Astrocyte of the spinal cord (primary cell): ENCODE measurements at places on chromosomes 1 and 21.
A peak's percentile ranks its signal among the peaks of the same experiment; 100 is the strongest.

- DNase-seq: peak; percentile 96
Measured at GRCh38 chr1:26771643-26772321, 16.0 kb upstream of the PIGV start.

DNA sequence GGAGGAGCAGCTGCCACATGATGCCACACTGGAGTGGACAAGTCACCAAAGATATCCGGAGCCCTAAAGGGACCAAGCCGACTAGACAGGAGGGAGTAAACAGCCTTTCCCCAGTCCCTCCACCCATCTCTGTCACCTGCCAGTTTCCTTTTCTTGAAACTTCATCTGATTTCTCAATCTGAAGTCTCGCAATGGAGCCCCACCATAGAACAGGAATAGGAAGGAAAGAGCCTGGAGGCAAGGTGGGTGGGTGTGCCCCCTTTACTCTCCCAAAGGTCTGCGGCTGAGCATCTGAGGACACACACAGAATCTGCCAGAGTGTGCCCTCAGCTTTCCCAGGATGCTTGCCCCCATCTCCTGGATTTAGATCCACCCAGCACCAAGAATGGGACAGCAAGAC is at the start of gene FCGR3B:
FCGR3B (minus strand) TSS at position 101 of the 400 bp plus-strand sequence; CDS start at position 19, 82 bp downstream.
- no peak for DNase-seq

GRCh38 chr1:76921590-76921989 is 54.3 kb downstream of the ST6GALNAC5 start:
- DNase-seq: no peak

- peak; percentile 69 for DNase-seq
Measured at GRCh38 chr1:202009326-202010179, 834 bp upstream of the ELF3 start.

- no peak for DNase-seq
Measured at GRCh38 chr1:111161843-111162487, 21.9 kb downstream of the CEPT1 start.

- DNase-seq: no peak
Measured at GRCh38 chr1:198845271-198845670, 206.4 kb downstream of the PTPRC start.

DNA sequence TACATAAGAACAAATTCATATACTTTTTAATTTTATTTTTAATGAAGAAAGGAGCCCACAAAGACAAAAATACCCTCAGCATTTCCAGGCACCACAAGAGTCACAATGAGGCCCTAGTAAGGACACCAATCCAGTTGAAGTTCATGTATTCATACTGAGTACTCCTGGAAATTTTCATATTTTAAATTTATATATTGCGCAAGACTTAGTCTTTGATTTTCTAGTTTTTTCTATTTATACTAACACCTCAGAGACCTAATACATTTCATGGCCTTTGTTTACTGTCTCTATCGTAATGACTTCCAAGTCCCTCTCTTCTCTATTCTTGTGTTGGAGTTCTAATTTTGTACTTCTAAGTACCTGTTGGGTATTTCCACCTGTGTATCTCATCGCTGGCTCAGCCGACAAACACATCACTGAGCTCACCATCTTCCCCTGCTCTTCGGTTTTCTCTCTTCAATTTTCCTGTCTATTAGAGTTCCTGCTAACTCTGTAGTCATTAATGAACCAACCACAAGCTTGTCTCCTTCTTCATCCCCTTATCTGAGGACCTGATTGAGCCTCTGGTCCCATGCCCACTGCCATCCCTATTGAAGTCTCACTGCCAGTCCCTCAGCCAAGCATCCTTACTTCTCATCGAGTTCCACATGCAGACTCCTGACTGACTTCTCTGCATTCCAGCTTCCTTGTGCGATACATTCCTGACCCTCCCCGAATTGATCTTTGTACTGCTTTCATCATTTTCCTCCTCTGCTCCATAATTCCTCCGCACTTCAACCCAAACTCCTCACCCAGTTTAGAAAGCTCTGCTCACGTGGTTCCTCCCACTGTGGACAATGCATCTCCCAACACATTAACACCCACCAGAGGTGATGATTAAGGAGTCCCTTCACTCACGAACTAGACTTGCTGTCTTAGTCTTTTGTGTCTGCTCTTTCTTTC is 17.3 kb upstream of the IRF2BP2 start:
- DNase-seq: no peak

- DNase-seq: no peak
Measured at GRCh38 chr1:10007169-10007568, 10.1 kb downstream of the RBP7 start.

GRCh38 chr1:214513394-214513793 is 38.0 kb downstream of the PTPN14 start:
- DNase-seq: no peak

DNA sequence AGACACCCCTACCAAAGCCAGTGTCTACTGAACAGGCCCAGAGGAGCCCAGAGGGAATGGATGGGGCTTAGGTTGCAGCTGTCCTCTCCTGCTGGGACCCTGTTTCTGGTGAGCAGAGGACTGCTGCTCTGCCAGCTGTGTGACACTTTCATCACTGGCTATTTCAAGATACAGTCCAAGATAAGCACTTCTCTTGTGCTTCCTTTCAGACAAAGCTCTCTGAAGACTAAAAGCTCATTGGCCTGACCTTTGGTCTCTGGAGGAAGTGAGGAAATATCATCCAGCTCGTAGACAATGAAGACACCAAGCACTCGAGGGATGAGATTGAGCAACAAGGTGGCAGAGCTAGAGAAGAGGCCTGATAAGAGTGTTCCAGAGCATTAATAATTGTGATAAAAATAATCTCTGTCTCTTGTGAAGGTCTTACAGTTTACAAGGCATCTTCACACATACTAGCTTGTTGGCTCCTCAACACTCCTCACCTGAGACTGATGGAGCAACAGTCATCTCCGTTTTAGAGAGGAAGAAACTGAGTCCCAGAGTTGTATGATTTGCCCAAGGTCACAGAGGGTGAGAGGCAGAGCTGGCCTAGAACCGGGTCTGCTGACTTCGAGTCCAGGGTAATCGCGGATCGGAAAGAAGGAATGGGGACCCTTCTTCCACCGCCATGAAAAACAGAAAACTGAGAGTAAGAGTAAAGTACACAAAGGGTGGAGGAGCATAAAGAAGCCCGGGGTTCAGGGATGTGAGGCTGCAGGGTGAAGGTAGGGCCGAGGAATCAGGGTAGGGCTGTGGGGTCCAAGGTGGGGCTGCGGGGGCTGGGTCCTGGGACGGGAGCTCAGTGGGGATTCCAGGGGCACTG is 666 bp downstream of the PAFAH2 start:
- peak; percentile 13 for DNase-seq

GRCh38 chr1:226204198-226204597 is 17.7 kb upstream of the ACBD3 start:
- DNase-seq: no peak

GRCh38 chr1:200090252-200091159 is 63.0 kb downstream of the NR5A2 start:
- DNase-seq: no peak
